GM13977 (cell line): ENCODE measurements at places on chromosomes 3 and 15.

GRCh38 chr3:129036222-129037092, 24.1 kb upstream of the GP9 start:
- no peak for DNase-seq

DNA sequence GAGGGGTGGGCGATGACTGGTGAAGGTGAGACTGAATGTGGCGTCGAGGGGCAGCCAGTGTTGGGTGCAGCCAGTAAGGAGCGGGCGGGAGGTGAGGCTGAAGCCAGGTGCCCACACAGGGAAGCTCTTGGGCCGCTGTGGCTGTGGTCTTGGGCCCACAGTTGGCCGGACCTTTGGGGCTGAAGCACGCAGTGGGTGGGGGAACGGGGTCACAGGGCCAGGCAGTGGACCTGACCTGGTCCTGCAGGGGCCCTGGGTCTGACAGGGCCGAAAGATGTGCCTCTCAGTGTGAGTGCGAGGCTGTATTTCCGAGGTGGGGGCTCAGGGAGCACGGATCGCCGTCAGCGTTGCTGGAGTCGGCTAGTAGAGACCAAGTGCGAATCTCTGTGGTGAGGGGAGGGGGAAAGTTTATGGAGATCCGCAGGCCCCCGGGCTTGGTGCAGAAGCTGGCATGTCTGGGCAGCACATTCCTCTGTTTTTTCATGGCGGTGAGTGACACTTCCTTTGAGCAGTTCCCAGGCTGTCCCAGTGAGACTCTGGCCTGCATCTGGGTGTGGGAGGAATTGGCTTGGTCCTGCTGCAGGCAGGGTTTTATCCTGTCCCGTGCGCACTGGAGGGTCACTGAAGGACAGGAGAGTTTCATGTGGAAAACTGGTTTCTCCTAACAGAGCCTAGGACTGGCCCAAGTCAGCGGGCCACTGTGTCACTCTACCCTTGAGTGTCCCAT, 100.8 kb downstream of the TMEM266 start:
- no peak for DNase-seq

GRCh38 chr15:62060896-62061280, 641 bp upstream of the VPS13C start:
- no peak for DNase-seq

- DNase-seq: no peak
Observed at GRCh38 chr15:84795186-84795585, 22.0 kb upstream of the ALPK3 start.

GRCh38 chr15:71945012-71945411, 134.7 kb downstream of the NR2E3 start:
- DNase-seq: no peak

DNA sequence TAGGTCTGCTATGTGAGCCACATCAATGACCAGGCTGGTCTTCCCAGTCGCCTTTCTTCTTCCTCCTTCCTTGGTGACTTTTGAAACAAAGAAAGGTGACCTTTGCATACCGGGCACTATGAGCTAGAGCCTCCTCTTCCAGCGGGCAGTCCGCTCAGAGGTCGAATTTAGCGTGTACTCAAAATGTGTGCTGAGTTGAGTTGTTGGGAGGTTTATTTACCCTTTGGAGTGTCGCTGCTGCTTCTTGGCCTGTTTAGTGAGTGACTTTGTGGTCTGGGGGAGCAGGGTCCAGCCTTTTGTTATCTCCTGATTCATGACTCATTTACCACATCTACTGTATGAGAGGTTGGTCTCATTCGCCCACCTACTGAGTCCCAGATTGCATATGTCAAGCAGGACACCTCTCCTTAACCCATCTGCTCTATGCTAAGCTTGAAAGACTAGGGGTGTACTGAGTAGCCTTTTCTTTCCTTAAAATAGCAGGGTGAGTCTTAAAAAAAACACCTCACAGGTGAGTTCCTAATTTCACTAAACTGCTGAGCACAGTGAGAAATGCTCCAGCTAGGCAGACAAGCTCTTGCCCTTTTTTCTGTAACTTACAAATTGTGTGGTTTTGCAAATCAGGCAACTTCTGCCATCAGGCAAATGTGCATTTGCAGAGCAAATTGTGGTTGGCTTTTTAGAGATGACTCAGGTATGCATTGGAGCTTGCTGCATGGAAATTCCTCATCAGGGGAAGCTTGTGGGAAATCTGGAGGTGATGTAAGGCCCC, 3.2 kb upstream of the SIAH2 start:
- DNase-seq: peak; percentile 55

DNA sequence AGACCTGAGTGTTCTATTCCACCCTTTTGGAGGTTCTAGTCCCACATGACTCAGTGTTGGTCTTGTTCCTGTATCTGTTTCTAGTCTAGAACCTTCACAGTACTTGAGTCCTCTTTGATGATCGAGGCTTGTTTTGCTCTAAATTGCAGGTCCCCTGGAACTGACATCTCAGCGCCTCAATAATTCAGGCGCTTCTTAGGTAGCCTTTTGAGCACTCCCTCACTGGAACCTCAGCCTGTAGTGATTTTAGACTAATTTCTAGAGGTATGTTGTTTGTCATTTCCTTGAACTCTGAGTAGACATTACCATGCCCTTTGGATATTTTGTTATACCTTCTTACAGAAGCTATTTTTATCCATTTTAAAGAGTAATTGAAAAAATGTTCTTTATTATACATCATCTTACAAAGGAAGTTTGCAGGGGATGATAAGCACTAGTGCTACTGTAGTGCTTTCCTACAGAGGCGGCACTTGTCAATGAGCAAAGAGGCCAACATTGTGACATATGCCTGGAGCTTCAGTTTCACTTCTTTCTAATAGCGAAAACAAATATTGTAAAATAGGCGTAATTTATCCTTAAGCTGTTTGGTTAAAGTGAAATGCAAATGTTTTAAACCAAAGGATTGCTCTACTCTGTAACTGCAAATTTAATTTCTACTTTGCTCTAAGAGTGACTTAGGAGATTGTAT, 75.7 kb downstream of the EFL1 start:
- DNase-seq: peak; percentile 36

- DNase-seq: no peak
Observed at GRCh38 chr15:77251662-77252061, 168.2 kb downstream of the PEAK1 start.

GRCh38 chr3:24405057-24405456, 89.6 kb downstream of the THRB start:
- DNase-seq: no peak

DNA sequence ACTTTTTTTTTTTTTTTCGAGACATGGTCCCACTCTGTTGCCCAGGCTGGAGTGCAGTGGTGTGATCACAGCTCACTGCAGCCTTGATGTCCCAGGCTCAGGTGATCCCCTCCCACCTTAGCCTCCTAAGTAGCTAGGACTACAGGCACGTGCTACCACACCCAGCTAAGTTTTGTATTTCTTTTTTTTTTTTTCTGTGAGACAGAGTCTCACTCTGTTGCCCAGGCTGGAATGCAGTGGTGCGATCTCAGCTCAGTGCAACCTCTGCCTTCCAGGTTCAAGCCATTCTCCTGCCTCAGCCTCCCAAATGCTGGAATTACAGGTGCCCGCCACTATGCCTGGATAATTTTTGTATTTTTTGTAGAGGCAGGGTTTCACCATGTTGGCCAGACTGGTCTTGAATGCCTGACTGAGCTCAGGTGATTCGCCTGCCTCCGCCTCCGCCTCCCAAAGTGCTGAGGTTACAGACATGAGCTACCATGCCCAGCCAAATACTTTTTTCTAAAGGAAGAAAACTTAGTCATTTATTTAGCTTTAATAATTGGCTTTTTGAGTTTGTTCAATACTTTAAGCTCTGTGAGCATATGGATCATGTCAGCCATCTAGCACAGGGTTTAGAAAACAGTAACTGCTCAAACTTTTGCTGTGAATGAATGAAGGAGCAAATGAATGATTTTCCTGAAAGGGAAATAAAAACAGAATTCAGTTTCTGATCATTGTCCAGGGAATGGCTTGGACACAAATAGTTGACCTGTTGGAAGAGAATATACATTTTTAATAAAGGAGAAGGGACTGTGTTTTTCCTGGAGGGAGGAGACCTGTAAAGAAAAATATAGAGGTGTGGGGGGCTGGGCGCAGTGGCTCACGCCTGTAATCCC, 26.0 kb downstream of the UBE2E1 start:
- DNase-seq: no peak

DNA sequence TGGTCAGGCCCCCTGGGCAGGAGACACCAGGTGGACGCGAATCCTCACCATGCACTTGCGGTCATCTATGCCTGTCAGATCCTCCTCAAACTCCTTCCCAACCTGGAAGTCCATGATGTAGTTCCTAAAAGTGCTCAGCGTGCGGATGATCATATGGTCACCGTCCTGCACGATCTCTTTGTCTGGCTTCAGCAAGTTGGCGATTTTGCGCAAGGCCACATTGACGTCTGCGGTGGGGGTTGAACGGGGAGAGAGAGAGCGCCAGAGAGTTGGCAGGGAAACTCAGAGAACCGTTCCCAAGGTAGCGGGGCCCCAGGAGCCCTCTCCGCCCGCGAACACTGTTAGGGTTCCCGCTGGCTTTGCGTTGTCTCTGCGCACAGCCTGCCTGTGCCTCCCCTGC, 809 bp downstream of the RBP1 start:
- DNase-seq: no peak

- DNase-seq: no peak
Observed at GRCh38 chr15:30794388-30794787, 109.3 kb upstream of the FAN1 start.

DNA sequence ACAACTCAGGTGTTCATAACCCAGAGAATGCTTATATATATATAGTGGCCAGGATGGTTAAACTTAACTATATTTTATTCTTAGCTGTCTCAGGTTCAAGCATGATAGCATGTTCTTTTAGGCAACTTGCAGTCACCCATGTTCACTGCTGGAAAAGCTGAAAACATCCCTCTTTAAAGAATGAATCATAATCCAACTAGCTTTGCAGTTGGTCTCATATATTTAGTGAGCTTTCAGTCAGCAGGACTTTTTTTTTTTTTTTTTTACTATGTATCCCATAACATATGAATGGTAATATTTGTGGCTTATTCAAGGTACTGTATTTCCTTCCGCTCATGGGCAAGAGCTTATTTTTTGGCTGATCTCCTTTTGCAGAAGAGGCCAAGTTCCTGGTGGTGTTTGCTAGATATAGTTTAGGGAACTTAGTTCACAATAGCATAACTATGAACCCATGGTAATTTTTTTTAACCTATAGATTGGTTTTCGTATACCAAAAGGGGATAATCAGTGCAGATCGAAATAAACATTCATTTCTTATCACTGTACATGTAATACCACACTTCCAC, 77.6 kb downstream of the CMSS1 start:
- DNase-seq: no peak

GRCh38 chr15:90607361-90607760, 77.6 kb downstream of the CRTC3 start:
- no peak for DNase-seq

GRCh38 chr3:36248374-36248773, 131.9 kb upstream of the STAC start:
- DNase-seq: no peak

DNA sequence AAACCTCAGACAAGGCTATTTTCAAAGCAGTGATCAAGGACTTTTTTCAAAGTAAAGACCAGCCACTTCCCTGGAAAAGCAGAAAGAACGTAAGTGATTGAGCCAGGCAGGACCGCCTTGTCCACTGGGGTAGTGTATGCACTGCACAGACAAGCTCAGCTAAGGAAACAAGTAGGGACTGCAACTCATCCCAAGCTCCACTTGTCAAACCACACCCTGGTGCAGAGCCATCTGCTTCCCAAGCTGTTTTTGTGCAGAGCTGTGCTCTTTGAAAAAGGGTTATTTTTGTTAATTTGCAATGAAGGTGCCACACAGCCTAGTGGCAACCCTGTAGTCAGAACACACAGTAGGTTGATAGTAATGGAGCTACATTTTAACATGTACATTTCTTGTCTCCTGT, 193.3 kb downstream of the ADAMTS9 start:
- DNase-seq: no peak

- DNase-seq: peak; percentile 42
Observed at GRCh38 chr3:129439226-129439816, 427 bp downstream of the MBD4 start.

DNA sequence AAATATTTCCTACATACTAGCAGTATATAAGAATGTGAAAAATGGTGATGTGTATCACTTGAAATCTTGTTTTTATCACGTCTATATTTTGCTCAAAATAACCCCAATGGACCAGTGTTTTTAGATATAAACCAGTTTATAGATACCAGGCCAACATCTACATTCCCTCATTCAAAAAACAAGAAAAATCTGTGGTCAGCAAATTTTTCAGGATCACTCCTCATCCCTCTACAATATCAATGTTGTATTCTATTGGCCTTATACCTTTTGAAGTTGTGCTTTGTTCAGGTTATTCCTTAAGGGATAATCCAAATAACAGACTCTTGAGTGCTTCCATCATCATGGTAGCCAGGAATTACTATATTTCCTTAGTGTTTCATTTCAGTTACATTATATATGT, 332.9 kb upstream of the ARRDC4 start:
- no peak for DNase-seq

- DNase-seq: no peak
Observed at GRCh38 chr15:65902373-65902772, 33.1 kb downstream of the RAB11A start.

- DNase-seq: peak; percentile 77
Observed at GRCh38 chr3:42118762-42119361, 27.7 kb downstream of the TRAK1 start.

DNA sequence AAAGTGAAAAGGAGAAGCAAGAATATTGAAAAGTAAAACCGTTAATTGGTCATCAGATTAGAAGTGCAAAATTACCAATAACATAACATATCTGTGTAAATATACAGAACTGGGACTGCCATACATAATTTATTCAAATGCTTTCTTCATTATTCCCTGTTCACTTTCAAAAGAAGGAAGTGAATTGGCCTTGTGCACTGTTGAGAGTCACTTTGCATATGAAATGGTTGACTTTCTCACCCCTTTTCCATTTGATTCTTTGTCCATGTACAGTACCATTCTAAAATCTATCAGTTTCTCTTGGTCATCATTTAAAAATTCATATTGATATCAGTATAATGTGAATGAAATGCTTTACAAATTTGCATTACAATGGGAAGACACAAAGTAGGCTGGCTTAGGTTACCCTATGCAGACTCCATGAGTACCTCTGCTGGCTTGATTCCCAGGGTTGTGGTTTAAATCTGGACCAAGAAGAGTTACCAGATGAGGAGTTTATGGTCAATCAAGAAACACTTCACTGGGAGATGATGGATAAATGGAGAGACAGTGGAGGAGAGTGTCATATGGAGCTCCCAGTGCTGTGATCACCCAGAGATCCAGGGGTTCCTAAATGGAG, 210.9 kb upstream of the TOPAZ1 start:
- no peak for DNase-seq

- no peak for DNase-seq
Observed at GRCh38 chr3:139655909-139656595, 21.7 kb downstream of the NMNAT3 start.
